ENCODE measurements at places on chromosomes 12 and 14.

DNA sequence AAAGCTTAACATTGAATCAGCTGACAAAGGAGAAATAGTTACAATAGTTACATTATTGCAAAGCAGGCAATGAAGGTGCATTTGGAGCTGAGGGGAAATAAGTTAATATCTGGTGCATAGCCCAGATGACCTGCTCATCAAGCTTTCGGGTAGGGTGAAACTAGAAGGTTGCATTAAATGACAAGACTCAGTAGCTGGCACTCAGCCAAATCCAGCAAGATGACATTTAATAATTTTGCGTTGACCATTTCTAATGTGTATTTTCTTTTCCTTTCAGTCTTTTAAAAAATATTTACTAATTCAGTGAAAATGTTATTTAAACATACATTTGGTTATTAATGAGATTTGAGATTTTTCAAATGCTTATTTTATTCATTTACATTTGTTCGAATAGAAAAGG is 188.6 kb downstream of the SLC5A8 start:
- DNase-seq: no peak

DNA sequence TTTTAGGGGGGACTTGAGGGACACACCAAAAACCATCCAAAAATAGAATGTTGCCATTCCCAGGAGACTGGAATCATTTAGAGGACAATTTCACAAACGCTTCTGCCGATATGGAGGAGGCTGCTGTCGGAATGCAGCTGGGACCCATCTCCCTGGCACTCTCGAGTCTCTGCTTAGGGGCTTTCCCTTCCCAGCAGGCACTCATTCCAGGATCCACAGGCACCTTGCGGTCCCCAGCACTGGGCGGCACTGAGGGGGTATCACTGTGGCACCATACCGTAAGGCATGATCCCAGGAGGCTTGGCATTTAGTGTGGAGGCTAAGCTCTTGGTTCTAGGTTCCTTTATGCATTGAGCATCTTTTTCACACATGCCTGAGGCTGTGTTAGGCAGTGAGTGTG is 36.6 kb upstream of the LTBP2 start:
- DNase-seq: no peak

DNA sequence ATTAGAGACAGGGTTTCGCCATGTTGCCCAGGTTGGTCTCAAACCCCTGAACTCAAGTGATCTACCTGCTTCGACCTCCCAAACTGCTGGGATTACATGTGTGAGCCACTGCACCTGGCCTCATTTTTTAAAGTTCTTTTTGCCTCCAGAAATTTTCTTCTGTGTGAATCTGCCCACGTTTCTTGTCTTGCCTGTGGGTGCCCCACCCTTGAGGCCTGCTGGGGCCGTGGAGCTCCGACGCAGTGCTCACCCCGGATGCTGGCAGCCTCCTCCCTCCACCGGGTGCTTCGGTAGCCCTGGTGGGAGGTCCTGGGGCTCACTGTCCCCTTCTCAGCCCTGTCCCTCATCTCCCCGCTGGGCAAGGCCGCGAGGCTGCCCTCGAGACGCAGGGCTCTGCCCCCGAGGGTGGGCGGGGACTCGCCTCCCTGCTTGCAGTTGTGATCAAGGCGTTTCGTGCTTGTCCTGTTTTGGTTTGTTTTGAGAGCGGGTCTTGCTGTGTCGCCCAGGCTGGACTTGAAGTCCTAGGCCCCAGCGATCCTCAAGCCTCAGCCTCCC is 19.5 kb upstream of the CRIP2 start:
- no peak for DNase-seq

GRCh38 chr12:45494279-45494678 is 235.2 kb upstream of the ARID2 start:
- no peak for DNase-seq

DNA sequence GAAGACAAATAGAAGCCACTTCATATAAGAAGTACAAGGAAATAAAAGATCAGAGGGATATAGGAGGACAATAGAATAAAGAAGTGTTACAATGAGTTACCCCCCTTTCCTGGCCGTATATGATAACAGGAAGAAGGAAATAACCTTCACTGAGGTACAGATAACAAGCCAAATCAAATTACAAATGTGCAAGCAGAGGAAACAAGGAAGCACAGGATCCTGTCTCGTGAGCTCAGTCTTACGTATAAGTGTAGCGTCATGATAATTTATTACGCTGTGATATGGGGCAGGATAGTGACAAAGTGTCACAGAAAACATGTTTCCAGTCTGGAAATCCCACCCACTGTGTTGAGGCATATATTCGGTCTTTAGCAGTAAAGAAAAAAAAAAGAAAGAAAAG is 26.5 kb downstream of the CRACR2A start:
- no peak for DNase-seq

DNA sequence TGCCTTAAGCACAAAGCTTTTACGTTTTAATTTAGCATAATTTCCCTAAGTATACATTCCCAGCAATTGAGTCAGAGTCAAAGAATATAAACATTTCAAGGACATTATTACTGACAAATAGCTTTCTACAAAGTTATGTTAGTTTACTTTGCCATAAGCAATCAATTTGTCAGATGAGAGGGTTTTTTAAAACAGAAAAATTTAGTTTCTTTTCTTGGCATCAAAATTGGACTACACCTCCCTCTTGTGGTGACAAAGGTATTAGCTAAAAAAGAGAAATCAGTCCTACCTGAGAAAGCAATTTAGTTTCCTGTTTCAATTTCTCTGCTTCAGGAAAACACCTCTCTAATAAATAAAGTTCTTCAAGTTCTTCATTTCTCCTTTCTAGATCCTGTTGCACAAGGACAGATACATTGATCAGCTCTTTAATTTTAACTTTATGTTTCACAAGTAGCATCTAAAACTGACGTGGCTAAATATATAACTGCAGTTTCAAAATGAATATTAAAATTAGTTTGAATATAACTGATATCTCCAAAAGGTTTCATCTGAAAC is 39.9 kb downstream of the DNAI7 start:
- DNase-seq: no peak

GRCh38 chr12:23929906-23930305 is 19.6 kb downstream of the SOX5 start:
- no peak for DNase-seq

DNA sequence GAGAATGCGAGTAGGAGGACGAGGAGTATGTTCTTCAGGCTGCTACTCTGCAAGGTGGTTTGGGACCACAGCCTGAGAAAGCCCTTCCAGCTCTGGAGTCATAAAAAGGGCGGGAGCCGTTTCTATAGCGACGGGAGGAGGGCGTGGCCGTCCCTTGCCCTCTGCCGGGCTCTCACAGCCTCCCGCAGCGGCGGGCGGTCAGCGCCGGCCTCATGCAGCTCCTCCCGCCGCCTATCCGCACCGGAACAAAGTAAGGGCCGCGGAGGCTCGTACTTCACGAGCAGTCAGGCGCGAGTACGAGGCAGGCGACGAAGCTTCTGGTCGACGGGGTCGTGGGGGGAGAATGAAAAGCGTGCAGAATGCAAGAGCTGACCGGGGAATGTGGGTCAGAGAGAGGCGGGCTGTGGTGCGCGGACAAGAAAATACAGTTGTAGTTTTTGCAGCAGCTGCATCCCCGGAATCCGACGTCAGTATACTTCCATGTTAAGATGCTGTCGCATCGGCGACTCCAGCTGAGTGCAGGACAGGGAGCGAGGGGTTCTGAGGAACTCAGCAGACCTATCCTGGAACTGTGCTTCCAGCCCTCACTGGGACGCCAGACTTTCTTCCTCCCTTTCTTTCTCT is at the start of gene DYRK4:
Gene DYRK4 (plus strand): TSS at position 175 of the 624 bp plus-strand sequence. CDS start 38 bp downstream, at position 213.
- DNase-seq: no peak

- DNase-seq: no peak
Observed at GRCh38 chr14:23248601-23249000, 10.9 kb downstream of the RNF212B start.

GRCh38 chr14:91957876-91958313 is 10.4 kb upstream of the FBLN5 start:
- DNase-seq: no peak

DNA sequence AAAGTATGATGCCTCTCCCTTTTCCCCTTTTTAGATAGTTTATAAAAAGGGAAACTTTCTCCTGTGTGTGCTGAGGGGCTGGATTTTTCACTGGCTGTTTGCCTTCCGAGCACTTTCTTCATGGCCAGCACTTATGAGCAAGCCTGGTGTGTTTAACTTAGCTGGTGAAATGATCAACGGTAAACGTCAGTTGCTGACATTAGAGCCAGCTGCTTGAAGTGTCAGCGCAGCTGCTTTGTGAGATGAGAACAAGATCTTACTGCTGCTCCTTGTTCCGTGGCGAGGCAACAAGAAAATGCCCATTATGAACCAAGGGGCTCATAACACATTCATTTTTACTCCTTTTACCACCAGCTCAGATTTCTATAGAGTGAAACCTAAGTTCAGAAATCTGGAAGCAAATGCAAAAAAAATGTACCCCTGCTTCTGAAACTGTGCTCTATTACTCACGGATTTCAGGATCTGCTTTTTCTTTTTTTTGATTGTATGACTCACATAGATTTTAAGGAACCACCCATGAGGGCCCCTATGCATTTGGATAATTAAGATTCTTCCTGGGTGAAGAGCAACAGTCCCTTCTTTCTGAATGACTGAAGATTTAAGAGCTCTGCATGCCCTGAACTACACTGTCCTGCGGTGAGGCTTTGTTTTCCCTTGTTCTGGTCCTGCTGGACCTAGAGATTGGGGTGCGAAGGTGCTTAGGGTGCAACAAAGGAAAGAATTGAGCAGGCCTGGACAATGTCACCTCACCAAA is 74.3 kb upstream of the CPM start:
- DNase-seq: no peak

GRCh38 chr14:51950007-51950406 is 39.3 kb upstream of the RTRAF start:
- no peak for DNase-seq

DNA sequence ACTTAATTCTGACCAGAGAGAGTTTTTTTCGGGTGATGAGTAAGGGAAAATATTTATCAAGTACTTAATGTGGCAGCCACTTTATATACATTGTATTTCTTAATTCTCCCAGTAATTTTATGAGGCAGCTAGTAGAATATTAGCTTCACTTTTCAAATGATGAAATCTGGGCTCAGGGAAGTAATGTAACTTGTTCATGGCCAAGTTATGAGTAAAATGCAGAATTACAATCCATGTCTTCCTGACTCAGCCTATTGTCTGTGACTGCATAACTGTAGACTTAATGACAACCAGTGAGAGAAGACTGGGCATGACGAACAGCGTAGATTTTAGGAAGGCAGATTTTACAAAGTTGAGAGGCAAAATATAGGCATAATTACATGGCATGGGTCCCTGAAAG is 106.7 kb upstream of the MIS18BP1 start:
- no peak for DNase-seq

GRCh38 chr12:38919191-38919590 is 13.8 kb upstream of the CPNE8 start:
- no peak for DNase-seq

- no peak for DNase-seq
Observed at GRCh38 chr12:126055521-126055920, 990.3 kb downstream of the AACS start.

DNA sequence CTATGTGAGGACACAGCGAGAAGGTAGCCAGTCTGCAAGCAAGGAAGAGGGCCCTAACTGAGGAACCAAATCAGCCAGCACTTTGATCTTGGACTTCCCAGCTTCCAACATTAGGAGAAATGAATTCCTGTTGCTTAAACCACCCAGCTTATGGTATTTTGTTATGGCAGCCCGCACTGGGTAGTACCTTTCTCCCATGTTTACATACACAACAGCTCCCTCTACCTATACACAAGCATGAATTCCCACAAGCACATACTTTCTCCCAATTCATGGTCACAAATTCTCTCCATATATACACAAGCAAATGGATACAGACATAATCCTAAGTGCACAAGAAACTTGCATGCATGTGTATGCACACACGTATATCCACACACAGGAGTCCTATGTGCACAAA is 7.4 kb downstream of the ITGB7 start:
- no peak for DNase-seq

GRCh38 chr14:69270795-69271708 is 11.1 kb downstream of the GALNT16 start:
- no peak for DNase-seq

- DNase-seq: no peak
Observed at GRCh38 chr12:6288235-6288634, 22.2 kb upstream of the PLEKHG6 start.

DNA sequence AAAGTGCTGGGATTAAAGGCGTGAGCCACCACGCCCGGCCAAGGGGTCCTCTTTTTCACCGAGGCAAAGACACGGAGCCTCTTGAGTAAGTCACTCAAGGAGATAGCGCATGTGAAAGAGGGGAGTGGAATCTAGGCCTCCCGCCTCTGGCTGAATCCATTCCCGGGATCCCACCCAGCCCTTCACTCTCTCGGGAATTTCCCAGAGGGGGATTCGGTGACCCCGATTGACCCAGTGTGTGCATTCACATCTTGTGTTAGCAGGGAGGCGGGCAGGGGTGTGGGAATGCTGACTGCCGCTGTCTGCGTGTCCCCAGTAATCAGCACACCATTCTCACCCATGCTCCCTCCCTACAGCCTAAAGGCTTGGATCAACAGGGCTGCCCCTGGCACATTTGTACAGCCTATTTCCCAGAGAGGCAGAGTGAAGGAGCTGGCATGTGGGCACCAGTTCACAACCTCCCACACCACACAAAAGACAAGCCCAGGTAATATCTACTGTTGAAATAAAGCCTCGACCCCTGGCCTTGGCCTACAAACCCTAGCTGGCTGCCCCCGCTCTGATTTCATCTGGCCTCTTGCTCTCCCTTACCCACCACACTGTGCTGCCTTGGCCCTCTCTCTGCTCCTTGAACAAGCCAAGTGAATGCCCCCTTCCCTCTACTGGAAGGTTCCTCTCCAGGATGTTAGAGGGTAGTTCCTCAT is 1.3 kb upstream of the LTBP2 start:
- no peak for DNase-seq

DNA sequence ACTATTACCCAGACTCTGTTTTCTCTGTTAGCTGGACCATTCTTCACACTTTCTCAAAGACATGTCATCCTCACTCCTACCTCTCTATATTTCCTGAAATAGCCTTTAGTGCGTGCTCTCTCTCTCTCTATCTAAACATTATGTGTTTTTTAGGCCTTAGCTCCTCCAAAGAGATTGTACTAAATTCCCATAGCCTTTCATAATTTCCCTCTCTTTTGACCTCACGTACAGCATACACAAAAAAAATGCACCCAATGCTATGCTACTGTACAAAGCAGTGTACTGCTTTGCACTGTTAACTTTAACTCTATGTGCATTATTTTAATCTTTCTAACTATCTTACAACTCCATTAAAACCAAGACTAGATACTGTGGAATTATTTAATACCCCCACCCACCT is 288.4 kb downstream of the DAD1 start:
- no peak for DNase-seq

Measured in stimulated activated CD4-positive, alpha-beta T cell treated with anti-CD3 and anti-CD28 coated beads, Interleukin-4, amount 100 ng/mL, for 48 hours (primary cell).